LNCaP clone FGC (cell line): ENCODE measurements at places on chromosomes 13 and 19.

GRCh38 chr19:4593409-4593851 lies 33.9 kb upstream of the SEMA6B start:
- DNase-seq, result no peak

GRCh38 chr13:87712012-87712411 lies 40.8 kb downstream of the SLITRK5 start:
- DNase-seq, result no peak

DNA sequence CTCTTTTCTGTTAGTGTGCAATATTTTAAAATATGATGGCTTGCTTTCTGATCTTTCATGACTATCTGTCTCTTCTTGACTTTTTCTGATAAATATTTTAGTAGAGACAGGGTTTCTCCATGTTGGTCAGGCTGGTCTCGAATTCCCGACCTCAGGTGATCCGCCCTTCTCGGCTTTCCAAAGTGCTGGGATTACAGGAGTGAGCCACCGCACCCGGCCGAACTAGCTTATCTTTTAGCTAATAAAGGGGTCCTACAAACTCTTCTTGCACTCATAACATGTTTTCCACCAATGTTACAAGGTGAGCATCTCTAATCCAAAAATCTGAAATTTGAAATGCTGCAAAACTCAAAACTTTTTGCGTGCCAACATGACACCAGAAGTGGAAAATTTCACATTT lies 535.2 kb upstream of the PCDH20 start:
- DNase-seq, result no peak

DNA sequence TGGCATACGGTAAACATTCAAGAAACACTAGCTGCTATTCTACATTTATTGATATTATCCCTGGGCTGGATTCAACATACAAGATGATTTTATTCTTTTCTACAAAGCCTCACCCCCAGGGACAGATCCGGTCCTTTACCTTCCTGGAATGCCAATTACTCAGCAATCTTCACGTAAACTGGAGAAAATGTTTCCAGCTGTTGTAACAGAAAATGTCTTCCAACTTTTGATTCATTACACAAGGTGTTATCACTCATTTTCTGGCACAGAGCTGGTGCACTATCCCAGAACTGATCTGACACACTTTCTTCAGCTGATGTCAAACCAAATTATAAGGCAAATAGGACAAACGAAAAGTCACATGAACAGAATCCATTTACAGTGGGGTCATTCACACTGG lies 33.1 kb downstream of the DCLK1 start:
- DNase-seq, result no peak

GRCh38 chr19:29395111-29395733 lies 130.6 kb upstream of the VSTM2B start:
- no peak for DNase-seq

DNA sequence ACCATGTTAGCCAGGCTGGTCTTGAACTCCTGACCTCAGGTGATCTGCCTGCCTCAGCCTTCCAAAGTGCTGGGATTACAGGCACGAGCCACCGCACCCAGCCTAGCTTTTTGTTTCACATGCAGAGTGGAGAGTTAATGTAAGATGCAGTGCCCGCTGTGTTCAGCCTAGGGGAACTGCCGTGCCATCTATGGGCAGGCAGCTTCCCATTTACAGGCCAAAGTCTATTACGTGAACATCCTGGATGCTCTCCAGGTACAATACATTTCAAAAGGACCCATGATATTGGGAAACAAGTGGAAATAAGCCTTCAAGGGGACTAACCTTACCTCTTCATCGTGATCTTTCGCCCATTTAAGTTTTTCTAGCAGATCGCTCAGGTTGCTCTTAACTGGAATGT lies 10.1 kb downstream of the POGLUT2 start:
- no peak for DNase-seq

GRCh38 chr19:38537071-38537936 lies 80.4 kb downstream of the MAP4K1 start:
- DNase-seq, result no peak

DNA sequence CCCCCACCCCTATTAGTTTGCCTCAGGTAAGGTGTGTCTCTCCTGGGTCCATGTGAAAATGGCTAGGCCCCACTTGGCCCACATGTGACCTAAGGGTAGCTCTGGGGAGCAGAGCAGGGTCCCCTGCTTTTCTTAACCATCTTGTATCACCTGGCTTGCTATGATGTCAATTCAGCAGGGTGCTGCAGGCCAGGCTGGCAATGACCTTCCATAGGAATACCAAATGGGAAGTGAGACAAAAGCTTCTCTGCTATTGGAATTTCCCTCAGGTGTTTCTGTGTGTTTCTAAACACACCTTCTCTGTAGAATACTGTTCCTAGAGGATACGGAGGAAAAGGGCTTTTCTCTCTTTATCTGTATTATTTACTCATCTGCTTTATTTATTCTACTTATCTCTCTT lies 35.7 kb upstream of the DACH1 start:
- no peak for DNase-seq

- no peak for DNase-seq
These were observed 95.5 kb downstream of the OXGR1 start for GRCh38 chr13:96898646-96899254.

GRCh38 chr13:92150606-92151005 lies 752.2 kb downstream of the GPC5 start:
- no peak for DNase-seq

- no peak for DNase-seq
These were observed 17.9 kb upstream of the GAS6 start for GRCh38 chr13:113881614-113882266.

DNA sequence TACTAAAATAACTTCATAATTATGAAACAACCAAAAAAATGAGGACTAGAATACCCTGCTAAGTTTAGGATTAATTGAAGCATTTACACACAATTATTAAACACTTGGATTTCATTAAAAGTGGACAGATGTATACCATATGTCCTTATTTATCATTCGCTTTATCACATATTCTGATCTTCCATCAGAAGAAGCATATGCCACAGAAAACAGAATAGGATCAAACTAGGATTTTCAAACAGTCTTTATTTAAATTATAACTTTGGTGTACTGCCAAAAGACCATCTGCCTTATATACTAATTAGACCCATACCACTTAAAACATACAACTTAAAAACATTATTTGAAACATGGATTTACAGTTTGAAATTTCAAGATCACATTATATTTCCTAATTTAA lies 727.1 kb upstream of the KLHL1 start:
- no peak for DNase-seq

DNA sequence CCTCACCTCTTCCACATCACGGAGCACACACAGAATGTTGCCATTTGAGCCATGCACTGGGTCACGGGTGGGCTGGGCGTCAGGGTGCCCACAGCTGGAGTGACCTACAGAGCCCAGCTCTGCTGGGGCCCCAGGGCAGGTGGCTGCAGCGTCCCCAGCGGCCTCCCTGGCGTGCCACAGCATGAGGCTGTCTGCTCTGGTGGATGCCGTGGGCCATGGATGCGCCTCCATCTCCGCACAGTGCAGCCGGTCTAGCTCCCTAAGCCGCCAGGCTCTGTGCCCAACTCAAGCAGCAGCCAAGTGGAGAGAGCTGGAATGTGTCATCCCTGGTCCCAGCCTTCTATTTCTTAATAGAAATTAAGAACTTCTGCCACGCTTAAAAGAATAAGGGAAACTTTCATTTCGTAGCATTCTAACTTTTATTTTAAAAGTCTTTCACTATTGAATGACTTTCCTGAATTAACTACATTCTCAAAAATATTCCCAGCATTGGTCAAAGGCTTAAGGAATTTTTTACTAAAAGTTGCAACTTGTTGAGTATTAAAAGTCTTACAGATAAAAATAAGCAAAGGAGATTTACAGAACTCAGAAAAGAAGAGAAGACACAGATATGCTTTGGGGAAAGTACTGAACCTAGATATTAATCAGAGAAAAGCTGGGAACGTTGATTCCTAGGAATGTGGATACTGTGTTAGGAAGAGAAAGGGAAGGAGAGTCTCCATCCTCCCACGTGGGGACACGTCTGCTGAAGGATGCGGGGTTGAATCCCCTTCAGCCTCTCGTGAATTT lies 59.3 kb downstream of the ATP11A start:
- no peak for DNase-seq

DNA sequence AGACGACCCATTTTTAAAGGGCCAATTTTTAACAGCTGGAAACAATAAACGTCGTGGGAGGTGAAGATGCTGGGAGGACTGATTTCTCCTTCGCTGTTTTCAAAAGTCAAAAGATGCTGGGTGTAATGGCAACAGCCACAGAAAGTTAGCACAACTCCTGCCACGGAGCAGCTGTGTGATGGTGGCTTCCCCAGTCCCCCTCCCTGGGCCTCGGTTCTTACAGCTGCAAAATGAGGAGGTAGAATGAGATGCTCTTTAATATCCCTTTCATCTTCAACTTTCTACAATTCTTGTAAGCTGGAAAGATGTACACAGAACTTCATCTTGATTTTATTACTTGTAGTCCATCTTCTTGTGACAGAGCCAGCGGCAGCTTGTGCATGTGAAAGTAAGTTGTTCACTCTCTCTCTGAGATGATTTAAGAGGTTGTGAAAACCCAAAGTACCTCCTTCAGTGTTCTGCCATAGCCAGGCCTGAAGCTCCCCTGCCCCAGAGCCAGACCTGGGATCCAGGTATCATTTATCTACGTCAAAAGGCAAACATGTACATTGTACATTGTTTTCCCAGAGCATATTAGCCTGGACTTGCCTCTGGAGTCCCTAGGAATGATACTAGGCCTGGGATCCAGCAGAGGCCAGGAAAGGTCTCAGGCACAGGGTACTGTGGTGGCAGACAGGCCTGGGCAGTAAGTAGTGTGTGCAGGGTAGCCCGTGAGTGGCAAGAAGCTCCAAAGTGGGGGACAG lies 3.4 kb upstream of the UBE2L5 start:
- no peak for DNase-seq

DNA sequence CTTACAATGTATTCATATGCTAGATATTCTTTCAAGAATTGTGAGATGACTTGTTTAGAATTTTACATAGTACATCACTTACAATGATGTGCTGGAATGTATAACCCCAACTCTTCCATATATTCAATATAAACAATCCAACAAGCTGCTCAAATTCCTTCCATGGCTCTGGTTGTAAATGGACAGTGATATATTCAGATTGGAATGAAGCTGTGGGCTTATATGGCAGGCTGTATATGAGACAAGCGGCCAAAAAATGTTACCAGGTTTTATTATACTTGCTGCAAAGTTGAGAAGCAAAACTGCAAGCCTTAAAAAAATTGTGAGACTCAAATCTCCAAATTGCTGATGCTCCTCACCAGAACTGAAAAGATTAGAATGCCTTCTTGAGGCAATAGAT lies 83.6 kb upstream of the KLF12 start:
- DNase-seq, result no peak

DNA sequence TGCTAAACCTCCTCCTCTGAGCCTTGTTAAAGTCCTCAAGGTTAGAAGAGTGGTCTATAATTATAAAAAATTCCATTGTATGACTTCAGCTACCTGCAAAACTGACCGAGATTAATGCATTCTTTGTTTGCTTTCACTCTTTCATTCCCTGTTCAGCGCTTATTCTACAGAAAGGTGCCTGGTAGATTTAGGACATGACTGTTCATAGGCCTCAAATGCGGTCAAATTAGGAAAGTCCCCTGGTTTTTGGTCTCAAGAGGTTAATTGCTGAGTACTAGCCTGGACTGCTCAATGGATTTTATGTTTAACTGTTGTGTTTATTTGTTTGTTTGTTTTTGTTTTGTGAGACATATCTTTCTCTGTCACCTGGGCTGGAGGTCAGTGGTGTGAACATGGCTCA lies 35.4 kb downstream of the KL start:
- DNase-seq, result no peak

GRCh38 chr13:29892151-29892550 lies 41.7 kb upstream of the UBL3 start:
- no peak for DNase-seq

DNA sequence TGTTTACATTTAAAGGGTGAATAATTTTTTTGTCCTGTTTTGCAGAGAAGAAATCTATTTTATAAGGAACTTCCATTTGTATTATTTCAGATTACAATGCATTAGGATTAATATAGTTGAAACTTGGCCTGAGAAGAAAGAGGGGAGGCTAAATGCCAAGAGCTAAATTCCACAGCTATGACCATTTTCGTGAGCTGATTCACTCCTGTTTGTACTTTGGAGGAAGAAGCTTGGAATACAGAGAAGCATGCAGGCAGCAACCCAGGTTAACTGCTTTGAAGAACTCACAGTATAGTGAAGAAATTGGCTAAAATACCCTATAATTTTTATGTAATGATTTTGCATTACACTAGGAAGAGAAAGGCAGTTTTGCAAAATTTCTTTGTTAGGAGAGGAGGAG lies 309.4 kb upstream of the KLF12 start:
- DNase-seq, result no peak

- no peak for DNase-seq
These were observed 169.5 kb downstream of the DCLK1 start for GRCh38 chr13:35961461-35962220.

GRCh38 chr19:43625918-43626579 lies 6.6 kb upstream of the ZNF428 start:
- DNase-seq, result no peak

DNA sequence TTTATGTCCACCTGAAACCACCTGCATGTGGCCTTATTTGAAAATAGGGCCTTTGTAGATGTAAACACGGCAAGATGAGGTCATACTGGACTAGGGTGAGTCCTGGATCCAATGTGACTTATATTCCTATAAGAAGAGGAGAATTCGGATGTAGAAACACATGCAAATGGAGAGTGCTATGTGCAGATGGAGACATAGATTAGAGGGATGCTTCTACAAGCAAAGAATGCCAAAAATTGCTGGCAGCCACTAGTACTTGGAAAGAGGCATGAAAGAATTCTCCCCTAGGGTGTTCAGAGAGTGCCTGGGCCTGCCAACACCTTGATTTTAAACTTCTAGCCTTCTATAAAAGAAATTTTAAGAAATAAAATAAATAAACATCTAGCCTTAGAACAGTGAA lies 226.1 kb downstream of the RFC3 start:
- DNase-seq, result no peak

GRCh38 chr19:31821346-31821745 lies 472.1 kb upstream of the TSHZ3 start:
- no peak for DNase-seq

DNA sequence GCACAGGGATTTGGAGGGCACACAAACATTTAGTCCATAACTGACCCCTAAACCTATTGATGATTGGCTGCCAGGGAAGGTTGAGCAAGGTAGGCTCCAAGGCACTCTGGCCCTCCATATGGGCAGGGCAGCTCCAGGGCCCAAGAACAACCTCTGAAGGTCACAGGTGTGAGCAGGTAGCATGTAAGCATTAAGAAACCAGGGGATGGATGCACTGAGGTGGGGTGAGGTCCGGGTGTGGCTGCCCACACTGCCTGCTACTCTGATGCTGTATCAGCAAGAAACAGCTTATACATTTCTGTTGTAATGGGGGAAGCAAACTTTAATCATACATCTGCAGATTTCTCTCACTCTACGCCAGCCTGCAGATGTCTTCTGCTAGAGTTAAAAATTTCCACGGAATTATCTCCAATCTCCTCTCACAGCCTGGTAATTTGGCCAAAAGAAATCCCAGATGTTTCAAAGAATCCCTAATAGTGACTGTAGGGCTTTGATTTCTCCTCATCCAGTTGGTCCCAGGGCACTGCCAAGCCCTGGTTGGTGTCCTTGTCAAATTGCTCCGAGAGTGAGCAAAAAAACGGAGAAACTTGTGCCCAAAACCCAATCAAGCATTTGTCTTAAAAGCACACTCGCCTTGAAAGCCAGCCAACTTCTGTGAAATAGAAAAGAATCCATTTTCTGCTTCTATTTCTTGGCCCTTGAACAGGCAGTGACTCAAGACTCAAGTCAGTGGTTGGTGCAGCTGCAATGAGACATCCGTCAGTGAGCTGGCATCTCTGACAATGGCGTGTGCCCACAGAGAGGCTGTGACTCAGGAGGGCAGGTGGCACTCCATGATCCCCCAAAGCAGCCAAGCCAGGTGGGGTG lies 72.5 kb upstream of the MRI1 start:
- DNase-seq, result no peak

GRCh38 chr13:34748596-34748995 lies 193.5 kb upstream of the NBEA start:
- DNase-seq, result no peak
